Tibial nerve (tissue), 4 donors: ENCODE measurements at places on chromosomes 6 and 20.

DNA sequence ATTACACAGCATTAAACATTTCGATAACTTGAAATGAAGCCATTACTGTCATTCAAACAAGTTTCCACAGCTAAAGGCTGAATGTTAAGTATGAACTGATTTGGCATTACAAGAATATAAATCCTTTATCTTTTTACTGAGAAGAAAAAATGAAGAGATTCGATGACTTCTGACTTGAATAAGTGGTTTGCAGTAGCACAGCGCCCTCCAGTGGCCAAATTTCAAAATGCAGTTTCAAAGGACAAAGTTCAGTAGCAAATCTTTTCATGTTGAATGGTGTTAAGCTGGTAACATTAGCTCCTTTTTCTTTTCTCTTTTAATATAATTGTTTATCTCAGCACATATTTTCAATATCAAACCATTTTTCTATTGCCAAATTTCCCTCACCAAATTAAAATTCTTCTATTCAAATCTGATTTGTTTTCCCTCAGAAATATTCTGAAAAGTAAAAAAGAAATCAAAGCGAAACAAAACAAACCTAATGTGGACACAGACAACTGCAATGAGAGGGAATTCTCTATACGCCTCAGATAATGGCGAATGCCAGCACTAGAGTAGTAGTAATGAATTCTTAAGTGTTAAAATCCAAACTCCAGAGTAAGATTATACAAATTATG is 145.7 kb downstream of the BTBD9 start:
- H3K4me3 ChIP-seq: no peak overlapping the region
- DNase-seq: peak; percentile 97
- no peaks in the 10 kb centered on the region for H3K4me1 ChIP-seq
- H3K36me3 ChIP-seq: no peaks in the 10 kb centered on the region
- H3K27ac ChIP-seq: no peak overlapping the region

DNA sequence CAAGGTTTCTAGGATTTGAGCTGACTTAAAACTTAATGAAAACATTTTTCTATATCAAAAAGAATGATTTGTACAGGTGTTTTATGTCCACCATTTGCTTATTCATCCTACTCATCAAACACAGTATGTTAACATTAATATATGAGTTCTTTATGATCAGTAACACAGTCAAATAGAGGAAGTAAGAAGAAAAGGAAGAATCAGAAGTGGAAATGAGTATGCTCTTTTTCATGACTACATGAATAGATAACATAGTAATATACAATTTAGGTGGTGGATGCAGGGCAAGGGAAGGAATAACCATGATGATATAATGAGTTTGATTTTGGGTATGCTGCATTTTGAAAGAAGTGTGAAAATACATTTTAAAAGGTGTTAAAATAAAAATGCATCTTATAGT is 16.5 kb downstream of the KPNA5 start:
- no peak overlapping the region for H3K4me3 ChIP-seq
- peaks cover 10% of the 10 kb centered on the region for H3K4me1 ChIP-seq
- DNase-seq: no peak
- H3K27me3 ChIP-seq: no peaks in the 10 kb centered on the region
- no peak overlapping the region for H3K27ac ChIP-seq
- H3K36me3 ChIP-seq: peaks cover 33% of the 10 kb centered on the region

- H3K36me3 ChIP-seq: no peaks in the 10 kb centered on the region
- no peak overlapping the region for H3K27ac ChIP-seq
- H3K4me3 ChIP-seq: no peak overlapping the region
- no peaks in the 10 kb centered on the region for H3K4me1 ChIP-seq
Measured at GRCh38 chr6:80021591-80021990, 17.1 kb downstream of the TTK start.

- H3K27me3 ChIP-seq: no peaks in the 10 kb centered on the region
- H3K4me3 ChIP-seq: no peak overlapping the region
- DNase-seq: no peak
- H3K4me1 ChIP-seq: peaks cover 14% of the 10 kb centered on the region
Measured at GRCh38 chr6:72959821-72960220, 265.5 kb downstream of the KHDC1L start.

GRCh38 chr6:33689148-33689494 is 22.4 kb downstream of the UQCC2 start:
- no peak overlapping the region for H3K4me3 ChIP-seq
- no peaks in the 10 kb centered on the region for H3K27me3 ChIP-seq
- peaks cover 100% of the 10 kb centered on the region for H3K36me3 ChIP-seq
- H3K27ac ChIP-seq: no peak overlapping the region

DNA sequence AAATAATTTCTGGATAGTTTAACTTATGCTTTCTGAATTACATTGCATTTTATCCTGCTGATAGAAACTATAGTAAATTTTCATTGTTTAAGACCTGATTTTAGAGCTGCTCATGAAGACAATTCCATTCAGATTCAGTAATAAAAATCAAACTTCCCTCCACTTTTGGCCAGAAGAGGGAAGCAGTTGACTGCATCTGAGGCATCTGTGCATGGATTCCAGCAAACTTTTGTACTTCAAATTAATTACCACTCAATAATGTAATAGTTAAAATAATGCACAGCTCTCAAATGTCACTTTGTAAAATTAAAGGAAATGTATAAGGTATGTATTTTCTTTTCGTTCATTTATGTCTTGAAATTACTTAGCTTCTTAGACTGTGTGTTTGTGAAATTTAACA is 64.2 kb upstream of the SLC35B3 start:
- H3K27ac ChIP-seq: no peak overlapping the region
- DNase-seq: no peak
- no peaks in the 10 kb centered on the region for H3K36me3 ChIP-seq
- H3K4me3 ChIP-seq: no peak overlapping the region
- no peaks in the 10 kb centered on the region for H3K4me1 ChIP-seq

DNA sequence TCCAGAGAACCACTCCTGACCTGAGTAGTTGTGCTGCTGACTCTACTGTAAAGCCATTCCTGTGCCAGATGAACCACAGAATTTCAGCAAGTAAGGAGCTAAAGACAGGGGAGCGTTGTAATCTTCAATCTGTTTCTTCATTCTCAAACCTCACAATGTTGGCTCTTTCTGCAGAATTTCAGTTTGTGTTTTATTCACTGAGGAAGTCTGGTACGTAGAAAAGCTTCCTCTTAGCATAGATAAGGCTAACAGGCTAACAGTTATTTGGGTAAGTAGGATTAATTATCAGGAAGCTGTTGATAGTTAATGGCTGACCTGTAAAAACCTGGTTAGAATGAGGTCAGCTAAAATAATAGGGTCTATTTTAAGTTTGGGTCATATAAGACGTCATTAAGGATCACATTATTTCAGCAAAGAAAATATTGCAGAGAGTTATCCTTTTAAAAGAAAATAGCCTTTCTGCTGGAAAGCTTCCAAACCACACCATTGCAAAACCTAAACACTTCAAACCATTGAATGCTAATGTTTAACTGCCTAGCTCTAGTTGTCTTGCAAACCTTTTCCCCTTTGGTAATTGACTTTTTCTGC is 14.1 kb upstream of the TENT5A start:
- peaks cover 8% of the 10 kb centered on the region for H3K4me1 ChIP-seq
- H3K27me3 ChIP-seq: no peaks in the 10 kb centered on the region
- no peak overlapping the region for H3K4me3 ChIP-seq
